Stimulated activated naive CD4-positive, alpha-beta T cell (primary cell): ENCODE measurements at places on chromosomes 16 and 17.

- DNase-seq = no peak
Observed at GRCh38 chr17:50850640-50851039, 15.3 kb downstream of the WFIKKN2 start.

GRCh38 chr17:81910840-81911276 lies 341 bp downstream of the PCYT2 start:
- no peak for DNase-seq

DNA sequence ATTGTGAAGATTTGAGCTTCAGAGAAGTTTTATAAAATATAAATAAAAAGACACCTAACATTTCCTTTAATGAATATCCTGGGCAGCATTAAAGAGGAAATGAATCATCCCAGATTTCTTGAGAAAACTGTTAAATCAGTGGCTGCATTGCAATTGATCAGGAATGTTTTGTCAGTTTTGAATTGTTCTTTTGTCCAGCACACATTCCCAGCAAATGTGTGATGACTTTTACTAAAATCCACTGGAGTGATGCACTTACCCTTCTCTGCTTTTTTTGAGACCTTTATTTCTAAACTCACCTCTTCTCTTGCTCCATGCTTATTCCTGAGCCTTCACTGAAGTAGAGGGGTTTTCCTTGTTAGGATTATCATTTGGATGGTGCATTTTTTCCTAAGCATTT lies 1307.2 kb downstream of the CDH8 start:
- DNase-seq = no peak

GRCh38 chr17:32558997-32559650 lies 72.3 kb downstream of the CDK5R1 start:
- no peak for DNase-seq

- DNase-seq = no peak
Observed at GRCh38 chr17:838486-838885, 56.3 kb downstream of the MRM3 start.

DNA sequence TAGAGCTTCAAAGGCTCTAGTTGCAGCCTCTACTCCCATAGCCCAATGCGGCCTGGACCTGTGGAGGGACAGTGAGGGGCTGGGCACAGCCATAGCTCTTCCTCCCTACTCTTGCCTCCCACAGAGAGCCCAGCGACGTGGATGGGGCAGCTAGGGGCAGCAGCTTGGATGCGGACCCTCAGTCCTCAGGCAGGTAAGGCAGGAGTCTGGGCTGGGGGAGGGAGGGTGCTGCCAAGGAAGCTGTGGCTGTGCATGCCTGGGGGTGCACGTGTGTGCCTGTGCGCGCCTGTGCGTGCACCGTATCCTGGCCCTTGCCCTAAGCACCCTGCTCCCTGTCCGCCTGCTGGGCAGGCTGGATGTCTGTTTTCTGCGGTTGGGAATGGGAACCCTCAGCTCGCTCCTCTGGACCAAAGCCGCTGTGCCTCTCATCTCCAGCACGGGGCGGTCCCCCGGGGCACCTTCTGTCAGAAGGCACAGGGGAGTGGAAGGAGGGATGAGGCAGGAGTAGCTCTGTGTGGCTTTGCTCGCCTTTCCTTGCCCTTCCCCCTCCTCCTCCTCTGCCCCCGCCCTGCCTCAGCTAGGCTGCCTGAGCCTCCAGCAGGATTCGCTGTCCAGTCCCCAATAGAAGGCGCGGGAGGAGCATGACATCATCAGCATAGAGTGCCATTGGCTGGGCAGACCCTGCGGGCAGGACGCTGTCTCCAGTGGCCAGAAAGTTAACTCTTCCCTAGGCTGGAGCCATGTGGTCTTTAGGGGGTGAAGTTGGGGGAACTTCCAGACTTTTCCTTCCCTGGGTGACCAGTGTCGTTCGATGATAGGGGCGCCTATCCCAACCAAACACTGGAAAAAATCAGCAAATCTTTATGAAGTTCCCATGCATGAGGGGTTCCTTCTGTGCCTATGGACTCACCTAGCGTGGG lies 797 bp downstream of the PRCD start:
- no peak for DNase-seq

DNA sequence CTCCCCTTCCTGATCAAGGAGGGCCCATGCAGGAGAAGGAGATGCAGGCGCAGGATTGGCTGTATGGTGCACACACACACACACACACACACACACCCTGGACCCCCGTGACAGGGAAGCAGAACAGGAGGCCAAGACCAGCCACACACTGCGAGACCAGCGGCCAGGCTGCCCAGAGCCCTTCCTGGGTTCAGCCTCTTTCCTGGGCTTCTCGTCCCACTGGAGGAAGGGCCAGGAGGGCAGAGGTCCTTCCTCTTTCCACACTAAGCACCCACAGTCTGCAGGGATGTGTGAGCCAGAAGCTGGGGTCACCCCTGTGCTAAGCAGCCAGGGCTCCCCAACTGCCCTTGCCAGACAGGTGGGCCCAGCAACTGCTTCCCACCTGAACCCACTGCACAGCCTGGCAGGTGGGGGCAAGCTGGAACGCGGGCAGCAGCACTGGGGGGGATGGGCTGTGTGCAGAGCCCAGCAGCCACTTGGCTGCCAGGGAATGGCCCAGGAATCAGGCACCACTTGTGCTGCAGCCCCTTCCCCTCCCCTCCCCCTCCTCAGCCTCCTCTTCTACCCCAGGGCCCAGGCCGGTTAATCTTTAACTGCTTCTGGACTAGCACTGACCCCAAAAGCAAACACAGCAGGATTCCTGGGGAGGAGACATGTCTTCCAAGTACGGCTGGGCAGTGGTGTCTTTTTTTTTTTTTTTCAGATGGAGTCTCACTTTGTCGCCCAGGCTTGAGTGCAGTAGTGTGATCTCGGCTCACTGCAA lies 44.6 kb upstream of the SLC38A10 start:
- DNase-seq = no peak

- no peak for DNase-seq
Observed at GRCh38 chr17:17109256-17109655, 67.0 kb downstream of the MPRIP start.

GRCh38 chr17:77099997-77100396 lies 40.8 kb upstream of the SEC14L1 start:
- DNase-seq = no peak

- no peak for DNase-seq
Observed at GRCh38 chr17:2202996-2203575, 100.5 kb downstream of the SMG6 start.

DNA sequence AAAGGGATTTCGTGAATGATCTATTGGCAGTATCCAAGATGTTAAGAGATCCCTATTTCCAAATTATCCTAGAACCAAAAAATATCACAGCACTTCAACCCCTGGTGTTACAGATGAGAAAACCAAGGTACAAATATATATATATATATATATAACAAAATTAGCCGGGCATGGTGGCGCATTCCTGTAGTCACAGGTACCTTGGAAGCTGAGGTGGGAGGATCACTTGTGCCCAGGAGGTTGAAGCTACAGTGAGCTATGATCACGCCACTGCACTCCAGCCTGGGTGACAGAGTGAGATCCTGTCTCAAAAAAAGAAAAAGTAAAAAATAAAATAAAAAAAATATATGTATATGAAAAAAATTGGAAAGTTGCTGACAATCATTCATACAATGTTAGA lies 637 bp upstream of the CLN3 start:
- no peak for DNase-seq

DNA sequence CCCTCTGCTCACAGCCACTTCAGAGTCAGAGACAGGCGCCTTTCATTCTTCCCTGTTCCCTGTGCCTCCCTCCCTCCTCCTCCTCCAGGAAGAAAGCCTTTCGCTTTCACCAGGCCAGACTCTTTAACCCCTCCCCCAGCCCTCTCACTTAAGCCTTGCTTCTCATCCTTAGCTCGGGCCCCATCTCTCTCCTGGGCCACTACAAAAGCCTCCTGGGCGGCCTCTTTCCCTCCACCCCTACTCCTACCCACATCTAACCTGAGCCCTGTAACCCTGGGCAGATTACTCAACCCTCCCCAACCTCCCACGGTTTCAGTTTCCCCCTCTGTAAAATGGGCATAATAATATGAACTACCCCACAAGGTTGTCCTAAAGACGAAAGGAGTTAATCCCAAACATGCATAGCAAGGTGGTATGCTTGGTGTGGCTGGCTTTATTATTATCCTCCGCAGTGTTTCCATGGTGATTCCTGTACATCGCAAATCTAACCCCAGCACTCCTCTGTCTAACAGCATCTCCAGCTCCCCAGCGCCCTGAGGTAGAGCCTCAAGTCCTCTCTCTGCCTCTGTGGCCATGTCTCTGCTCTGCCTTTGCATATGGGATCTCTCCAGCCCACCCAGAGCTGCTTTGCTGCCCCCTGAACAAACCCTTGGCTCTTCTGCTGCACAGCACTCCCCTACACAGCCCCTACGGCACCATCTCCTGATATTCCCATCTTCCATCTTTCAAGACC lies 17.7 kb downstream of the PIMREG start:
- DNase-seq = no peak

DNA sequence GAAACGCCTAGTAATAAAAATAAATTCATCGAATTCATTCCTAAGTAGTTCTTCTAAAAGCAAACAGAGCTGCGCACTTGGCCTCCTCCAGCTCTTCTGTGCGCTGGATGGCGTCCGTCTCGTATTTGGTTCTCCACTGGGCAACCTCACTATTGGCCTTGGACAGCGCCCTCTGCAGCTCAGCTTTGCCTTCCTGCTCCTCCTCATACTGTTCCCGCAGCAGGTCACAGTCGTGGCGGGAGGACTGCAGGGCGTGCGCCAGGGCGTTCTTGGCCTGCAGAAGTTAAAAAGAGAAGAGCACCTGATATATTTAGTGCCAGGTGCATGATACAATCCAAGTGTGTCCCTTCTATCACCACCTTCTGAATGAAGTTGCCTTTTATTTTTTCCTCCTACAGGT lies 21.8 kb downstream of the MYH3 start:
- no peak for DNase-seq

- no peak for DNase-seq
Observed at GRCh38 chr17:46001390-46002310, 2.6 kb downstream of the STH start.

- DNase-seq = no peak
Observed at GRCh38 chr16:1377406-1378010, 25.8 kb downstream of the GNPTG start.

GRCh38 chr17:76386966-76387765 lies 2.8 kb downstream of the SPHK1 start:
- DNase-seq = no peak

DNA sequence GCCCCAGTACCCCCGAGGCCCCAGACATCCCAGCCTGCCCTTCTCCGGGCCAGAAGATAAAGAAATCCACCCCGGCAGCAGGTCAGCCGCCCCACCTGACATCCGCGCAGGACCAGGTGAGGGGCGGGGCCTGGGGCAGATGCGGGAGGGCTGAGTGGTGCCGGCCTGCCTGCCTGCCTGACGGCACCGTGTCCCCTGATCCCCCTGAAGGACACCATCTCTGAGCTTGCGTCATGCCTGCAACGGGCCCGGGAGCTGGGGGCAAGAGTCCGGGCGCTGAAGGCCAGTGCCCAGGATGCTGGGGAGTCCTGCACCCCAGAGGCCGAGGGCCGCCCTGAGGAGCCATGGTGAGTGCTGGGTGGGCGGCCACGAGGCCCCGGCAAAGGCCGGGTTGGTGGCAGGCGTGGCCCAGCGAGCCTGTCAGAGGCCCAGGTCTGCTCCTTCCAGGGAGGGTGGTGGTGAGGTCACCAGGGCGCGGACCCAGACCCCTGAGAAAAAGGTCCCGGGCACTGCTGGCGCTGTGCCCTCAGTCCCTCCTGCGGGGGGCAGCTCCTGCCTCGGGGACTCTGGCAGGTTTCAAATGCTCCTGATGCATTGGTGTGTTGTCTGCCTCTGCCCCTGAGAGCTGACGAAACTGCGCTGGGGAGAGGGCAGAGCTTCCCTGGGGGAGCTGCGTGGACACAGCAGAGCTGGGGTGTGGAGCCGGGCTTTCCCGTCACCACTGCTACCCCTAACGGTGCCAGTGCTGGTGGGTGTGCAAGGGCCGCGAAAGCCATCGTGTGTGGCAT lies 1.2 kb downstream of the CDT1 start:
- DNase-seq = peak; percentile 22

GRCh38 chr16:86243123-86243473 lies 267.2 kb upstream of the FOXF1 start:
- DNase-seq = no peak

DNA sequence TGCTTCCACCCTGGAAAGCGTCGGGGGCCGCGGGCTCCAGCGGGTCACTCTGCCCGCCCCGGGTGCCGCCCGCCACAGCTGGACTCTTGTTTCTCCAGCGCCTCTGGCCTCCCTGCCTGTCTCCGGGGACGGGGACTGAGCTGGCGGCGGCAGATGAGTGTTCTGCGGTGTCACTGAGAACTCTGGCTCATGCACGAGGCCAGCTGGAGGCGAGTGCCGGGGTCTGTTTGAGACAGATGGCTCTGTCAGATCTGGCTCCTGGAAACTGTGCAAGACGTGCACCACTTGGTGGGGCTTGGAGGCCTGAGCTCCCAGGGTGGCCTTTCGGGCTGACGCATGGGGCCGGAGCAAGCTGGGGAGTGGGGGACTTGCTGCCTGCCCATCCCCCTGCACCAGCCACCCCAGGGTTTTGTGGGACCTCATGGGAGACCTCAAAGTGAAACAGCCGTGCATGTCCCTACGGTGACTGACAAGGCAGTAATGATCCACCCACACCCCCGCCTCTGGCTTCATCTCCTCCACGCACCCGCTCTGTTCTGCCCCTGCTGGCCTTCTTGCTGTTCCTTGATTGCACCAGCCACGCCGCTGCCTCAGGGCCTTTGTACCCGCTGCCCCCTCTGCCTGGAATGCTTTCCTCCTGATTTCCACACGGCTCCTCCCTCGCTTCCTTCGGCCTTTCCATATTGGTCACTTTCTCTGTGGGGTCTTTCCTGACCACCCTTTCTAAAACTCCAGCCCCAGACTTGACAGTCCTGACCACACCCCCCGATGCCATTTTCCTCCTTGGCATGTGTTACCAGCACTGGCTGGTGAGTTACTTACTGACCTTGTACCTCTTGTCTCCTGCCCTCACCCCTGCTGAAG lies 174.9 kb upstream of the CIBAR2 start:
- no peak for DNase-seq
